ENCODE measurements at places on chromosomes 1 and 21.

DNA sequence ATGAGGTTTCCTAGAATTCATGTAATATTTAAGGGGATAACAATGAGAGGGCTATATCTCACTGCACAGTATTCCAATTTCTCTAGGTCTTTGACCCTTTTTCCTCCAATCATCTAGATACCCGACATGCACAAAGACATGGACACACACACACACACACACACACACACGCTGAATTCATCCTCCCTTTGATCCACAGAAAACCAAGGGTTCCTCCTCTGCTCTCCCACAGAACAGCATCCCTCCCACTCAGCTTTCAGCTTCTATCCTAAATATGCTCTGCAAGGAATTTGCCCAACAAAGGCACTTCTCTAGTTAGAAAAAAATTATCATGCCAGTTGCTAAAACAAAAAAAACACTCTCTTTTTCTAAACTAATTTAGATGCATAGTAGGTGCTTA lies 231.7 kb downstream of the RGS7 start:
- DNase-seq = no peak

DNA sequence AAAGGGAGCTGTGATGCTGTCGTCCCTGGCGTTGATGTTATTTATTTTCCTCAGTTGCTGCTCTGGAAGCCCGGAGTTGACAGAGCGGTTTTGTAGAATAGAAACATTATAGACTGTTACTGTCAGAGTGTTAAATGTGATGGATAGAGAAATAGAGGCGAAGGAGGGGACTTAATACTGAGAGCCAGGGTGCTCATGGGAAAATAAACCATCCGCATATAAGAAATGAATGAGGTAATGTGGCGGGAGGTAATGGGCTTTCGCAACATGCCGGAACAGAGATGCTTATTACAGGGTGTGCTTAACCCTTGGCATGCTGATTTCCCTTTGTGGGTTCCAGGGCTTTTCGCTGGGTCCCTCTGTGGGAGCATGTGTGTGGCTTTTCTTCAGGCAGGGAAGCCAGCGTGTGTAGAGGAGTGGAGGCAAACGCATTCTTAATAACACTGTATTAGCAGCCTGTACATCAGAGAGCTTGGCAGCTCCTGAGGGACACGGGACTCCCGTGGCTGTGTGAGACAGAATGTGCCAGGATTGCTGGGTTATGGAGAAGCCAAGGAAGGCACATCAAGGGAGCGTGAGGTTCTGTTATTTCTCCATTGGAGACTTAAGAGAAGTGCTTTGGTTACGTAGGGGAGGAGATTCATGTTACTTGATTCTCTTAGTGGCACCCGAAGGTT lies 141.0 kb downstream of the PBX1 start:
- DNase-seq = no peak

DNA sequence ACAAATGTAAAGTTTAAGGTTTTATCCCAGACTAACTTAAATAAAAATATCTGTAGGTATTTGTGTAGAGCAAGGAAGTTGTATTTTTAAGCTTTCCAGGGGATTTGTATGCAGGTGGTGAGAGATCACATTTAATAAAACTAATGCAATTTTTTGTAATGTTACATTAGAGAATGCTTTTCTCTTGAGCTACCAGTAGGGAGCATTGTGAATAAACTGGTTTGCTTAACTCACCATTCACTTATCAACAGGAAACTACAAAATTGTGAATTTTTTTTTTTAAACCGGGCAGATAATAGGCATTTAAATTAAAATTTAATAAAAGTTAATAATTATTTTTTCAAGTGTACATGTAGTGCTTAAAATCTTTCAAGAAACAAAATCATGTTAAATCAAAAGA lies 78.6 kb downstream of the IVNS1ABP start:
- no peak for DNase-seq

DNA sequence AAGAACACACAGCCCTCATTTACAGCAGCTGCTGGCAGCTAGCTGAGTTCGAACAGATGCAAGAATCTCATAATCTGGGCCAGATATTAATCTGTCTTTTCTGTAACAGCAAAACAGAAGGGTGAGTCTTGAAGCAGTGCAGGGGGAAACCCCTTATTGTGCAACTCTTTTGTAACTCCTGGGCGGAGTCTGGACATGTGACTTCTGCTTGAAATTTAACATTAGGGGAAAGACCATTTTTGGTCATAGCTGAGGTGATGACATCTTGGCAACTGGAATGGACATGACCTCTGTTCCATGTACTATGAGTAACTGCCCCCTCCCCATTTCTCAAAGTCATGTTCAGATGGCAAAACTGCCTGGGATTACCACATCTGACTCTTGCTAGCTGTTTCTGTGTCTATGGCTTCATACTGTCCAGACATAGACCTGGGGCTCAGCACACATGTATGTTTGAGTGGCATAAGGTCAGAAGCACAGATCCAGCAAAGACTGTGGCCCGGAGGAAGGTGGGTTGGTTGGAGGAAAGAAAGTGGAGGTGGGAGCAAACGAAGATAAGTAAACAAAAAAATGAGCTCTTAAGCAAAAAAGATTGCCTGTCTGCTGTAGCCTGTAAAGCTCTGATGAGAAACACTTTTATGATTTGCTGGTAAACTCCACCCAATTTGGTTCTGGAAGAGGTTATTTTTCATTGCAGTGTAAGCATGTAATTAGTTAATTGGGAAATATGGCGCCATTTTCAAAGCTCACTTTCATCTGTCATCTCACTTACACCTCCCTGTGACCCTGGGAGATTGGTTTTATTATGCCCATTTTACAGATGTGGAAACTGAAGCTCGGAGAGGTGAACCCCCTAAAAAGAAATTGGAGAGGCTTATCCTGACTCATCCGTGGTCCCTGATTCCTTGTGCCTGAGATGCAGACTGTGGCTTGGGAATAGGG lies 26.1 kb downstream of the ETS2 start:
- no peak for DNase-seq

DNA sequence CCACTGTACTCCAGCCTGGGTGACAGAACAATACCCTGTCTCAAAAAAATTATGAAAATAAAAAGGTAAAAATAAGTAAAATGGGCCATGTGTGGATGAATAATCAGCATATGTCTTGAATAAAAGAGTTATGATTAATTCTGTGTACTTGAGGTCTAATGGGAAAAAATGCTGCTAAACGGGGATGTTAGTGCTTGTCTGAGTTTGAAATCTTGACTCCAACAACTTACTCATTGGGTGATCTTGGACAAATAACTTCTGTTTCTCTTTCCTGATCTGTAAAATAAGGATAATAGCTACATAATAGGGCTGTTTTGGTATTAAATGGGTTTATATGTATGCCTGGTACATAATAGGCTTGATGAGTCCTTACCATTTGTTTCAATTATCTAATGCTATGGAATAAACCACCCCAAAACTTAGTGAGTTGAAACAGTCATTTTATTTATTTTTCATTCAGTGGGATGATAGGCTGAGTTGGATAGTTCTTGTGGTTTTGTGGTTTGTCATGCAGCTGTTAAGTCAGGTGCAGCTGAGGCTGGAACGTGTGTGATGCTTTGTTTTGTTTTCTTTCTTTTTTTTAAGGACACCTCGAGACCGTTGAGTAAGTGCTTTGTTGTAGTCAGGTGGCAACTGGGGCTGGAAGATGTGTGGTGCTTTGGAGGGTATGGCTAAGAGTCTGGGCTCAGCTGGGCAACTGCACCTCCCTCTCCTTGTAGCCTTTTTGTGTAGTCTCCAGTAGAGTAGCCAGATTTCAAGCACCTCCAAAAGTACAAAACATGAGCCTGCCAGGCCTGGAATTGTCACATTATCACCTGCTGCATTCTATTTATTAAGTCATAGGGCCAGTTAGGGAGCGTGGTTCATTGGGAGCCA lies 4.9 kb downstream of the MDM4 start:
- DNase-seq = peak; percentile 56

DNA sequence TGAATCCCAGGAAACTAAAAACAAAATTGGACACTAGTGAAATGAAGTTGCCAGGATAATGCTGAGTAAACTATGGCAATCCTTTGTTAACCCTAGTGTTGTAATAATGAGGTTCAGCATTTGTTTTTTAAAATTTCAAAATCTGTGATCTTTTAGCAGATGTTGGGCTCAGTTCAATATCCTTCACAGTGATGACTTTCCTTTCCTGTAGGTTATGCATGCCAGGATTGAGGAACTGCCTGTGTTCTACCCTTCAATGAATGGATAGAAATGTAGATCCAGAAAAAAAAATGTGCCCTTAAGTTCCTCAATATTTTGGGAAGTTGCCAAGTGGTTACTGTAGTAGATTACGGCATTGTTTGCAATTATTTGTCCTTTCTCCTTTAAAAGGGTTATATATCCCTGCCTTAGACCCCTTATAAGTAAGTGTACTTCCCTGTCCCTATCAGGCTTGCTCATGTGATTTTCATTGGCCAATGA lies 35.5 kb upstream of the IRF2BP2 start:
- no peak for DNase-seq

DNA sequence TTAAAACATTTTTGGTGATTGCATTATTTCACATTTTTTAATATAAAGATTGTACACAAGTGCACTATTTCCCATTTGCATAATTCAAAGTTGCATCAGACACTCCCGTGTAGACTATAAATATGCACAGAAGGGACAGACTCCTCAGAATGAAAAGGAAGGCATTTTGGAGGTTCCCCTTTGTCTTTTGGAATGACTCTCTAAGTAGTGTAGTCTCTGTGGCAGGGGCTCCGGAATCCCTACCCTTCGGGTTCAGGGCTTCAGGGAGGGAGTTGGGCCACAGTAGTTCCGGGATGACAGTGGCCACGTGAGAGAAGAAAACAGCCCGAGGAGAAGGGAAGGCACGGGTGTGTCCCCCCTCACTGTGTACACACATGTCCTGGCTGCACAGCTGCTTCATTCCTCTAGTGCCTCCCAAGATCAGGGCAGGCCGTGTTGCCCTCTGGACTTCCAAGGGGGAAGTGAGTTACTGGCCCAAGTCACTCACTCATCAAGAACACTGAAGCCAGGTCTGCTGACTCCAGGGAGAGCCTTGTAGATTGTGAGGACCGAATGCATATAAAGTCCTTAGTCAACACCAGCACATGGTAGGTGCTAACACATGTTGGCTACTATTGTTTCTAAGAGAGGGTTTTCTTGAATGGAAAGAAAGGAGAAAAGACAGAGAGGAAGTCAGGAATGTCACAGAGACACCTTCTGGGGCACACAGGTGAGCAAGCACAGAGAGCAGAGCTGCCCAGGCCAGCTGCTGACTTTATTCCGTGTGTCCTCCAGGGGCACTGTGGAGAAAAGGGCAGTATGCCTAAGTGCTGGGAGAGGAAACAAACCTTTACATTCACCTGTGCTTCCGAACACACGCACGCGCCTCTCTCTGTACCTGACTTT lies 39.8 kb downstream of the LHX4 start:
- no peak for DNase-seq

GRCh38 chr1:167634435-167634834 lies 4.4 kb downstream of the RCSD1 start:
- no peak for DNase-seq

DNA sequence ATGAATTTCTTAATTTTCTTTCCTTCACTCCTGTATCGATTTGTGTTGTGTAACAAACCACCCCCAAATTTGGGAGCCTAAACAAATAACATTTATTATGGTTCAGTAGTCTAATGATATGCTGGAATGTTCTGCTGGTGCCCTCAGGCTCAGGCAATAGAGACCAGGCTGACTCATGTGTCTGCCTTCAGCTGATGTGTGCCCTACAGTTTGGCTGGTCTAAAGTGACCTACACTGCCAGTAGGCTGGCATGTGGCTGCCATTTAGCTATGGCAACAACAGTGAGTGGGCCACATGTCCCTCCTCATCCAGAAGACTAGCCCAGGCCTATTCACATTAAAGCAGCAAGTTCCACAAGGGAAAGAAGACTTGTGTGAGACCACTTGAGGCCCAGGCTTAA lies 115.8 kb downstream of the PTPRC start:
- DNase-seq = no peak

- DNase-seq = no peak
These were observed 52.6 kb upstream of the RBM15 start for GRCh38 chr1:110286564-110286963.

DNA sequence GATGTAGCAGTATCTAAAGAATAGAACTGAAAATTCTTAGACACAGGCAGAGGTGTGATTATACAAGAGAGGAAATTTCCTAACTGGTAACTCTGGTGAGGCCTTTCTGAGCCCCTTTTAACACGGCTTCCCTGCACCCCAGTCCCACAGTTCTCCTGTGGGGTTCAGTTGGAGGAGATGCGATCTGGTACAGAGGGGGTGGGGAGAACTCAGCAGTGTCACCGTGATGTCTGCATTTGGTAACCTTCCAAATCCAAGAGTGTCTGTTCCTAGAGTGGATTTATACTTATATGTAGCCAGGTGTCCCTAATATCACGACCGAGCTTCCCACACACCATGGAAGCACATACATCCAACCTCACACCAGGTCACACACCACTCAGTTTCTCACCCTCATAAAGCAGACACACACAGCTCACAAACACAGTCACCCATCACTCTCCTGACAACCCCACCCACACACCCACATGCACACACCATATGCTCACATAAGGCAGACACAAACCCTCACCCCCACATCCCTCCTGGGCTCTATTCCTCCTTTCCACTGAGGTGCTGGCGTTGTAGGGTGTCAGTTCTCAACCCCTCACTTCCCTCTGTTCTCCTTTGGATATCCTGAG lies 48.5 kb downstream of the RHBG start:
- no peak for DNase-seq

DNA sequence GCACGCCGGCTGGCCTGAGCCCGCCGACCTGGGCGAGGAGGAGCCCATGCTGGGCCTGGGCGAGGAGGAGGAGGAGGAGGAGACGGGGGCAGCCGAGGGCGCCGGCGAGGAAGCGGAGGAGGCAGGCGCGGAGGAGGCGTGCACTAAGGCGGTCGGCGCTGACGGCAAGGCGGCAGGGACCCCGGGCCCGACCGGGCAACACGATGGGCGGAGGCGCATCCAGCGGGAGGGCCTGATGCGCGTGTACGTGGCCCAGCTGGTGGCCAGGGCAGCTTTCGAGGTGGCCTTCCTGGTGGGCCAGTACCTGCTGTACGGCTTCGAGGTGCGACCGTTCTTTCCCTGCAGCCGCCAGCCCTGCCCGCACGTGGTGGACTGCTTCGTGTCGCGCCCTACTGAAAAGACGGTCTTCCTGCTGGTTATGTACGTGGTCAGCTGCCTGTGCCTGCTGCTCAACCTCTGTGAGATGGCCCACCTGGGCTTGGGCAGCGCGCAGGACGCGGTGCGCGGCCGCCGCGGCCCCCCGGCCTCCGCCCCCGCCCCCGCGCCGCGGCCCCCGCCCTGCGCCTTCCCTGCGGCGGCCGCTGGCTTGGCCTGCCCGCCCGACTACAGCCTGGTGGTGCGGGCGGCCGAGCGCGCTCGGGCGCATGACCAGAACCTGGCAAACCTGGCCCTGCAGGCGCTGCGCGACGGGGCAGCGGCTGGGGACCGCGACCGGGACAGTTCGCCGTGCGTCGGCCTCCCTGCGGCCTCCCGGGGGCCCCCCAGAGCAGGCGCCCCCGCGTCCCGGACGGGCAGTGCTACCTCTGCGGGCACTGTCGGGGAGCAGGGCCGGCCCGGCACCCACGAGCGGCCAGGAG lies 7.2 kb upstream of the IBA57 start:
- no peak for DNase-seq
